ENCODE measurements at places on chromosomes 6 and 20.

GRCh38 chr6:16388488-16388887 is 150.1 kb downstream of the GMPR start:
- H3K27me3 ChIP-seq: no peaks in the 10 kb centered on the region
- H3K27ac ChIP-seq: no peak overlapping the region
- no peak for DNase-seq
- no peaks in the 10 kb centered on the region for H3K4me1 ChIP-seq
- H3K4me3 ChIP-seq: no peak overlapping the region

DNA sequence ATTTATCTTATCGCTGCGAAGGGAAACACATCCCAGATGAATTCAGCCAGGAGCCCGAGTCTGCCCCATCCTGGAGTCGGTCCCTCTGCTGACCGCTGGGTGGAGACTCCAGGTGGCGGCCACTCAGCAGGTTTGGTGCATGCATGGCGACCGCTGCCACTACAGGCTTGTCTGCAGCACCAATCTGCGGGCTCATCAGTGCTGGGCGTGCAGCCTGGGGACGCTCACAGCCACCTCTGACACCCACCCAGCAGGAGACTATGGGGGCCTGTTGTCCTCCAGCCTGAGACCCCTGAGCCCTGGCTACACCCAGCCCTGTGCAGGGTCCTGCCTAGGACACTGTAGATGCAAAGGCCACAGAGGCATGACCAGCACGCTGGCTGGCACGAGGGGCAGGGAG is 40.5 kb upstream of the GATA5 start:
- no peaks in the 10 kb centered on the region for H3K27me3 ChIP-seq
- H3K27ac ChIP-seq: no peak overlapping the region
- H3K4me3 ChIP-seq: no peak overlapping the region
- DNase-seq: no peak
- H3K4me1 ChIP-seq: no peaks in the 10 kb centered on the region

DNA sequence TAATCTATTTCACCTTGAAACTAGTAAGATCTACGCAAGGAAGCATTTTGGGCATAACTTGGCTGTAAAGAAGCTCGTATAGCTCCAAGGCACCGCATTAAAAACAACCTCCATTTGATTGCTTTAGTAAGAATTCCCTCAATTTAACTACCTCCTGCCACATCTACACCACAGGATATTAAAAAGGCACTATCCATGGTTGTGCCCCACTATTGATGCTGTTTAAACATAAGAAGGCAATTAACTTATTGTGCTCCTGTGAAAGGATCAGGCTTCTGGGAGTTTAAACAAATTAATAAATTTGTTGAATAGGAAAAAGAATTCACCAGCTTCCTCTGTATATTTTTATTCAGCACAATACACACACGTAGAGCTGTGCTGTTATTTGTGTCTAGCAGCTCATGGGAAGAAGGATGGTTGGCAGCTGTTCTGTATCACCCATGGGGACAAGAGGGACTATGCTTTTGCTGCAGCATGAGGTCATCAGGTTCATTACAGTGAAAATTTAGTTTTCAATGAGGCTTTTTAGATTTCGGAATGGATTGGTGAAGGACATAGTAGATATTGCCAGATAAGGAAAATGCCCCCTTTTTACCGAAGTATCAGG is 513.3 kb downstream of the HAO1 start:
- no peaks in the 10 kb centered on the region for H3K36me3 ChIP-seq
- no peak overlapping the region for H3K27ac ChIP-seq
- no peak overlapping the region for H3K4me3 ChIP-seq
- H3K4me1 ChIP-seq: no peaks in the 10 kb centered on the region
- H3K27me3 ChIP-seq: no peaks in the 10 kb centered on the region

GRCh38 chr6:107870381-107870780 is 46.3 kb upstream of the SCML4 start:
- H3K36me3 ChIP-seq: peaks cover 23% of the 10 kb centered on the region
- no peaks in the 10 kb centered on the region for H3K27me3 ChIP-seq
- no peak overlapping the region for H3K4me3 ChIP-seq
- DNase-seq: no peak
- no peak overlapping the region for H3K27ac ChIP-seq
- H3K4me1 ChIP-seq: no peaks in the 10 kb centered on the region

GRCh38 chr20:63265891-63266515 is 6.6 kb upstream of the ARFGAP1 start:
- DNase-seq: no peak
- no peak overlapping the region for H3K27ac ChIP-seq
- H3K36me3 ChIP-seq: no peaks in the 10 kb centered on the region
- no peaks in the 10 kb centered on the region for H3K4me1 ChIP-seq

DNA sequence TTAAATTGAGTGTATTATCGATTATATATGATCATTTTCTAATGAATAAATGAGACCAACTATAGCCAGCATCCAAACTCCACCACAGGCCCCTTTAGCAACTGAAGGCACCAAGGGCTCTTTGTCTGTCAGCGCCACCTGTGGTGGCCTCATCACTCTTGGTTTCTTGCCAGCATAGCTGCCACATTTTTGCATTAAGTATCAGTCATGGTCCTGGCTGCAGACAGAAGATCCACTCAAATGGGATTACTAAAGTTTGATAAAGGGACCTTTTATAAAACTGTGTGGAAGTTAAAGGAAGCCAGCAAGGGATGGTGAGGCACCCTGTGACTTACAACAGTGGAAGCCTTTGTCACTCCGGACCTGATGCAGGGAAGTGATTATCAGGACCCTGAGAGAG is 162.9 kb downstream of the C6orf118 start:
- H3K36me3 ChIP-seq: no peaks in the 10 kb centered on the region
- no peak overlapping the region for H3K27ac ChIP-seq
- H3K27me3 ChIP-seq: no peaks in the 10 kb centered on the region
- H3K4me3 ChIP-seq: no peak overlapping the region
- no peaks in the 10 kb centered on the region for H3K4me1 ChIP-seq
- no peak for DNase-seq
